ENCODE measurements at places on chromosomes 11 and 22.

- no peak for DNase-seq
Measured at GRCh38 chr11:26359055-26359454, 27.1 kb downstream of the ANO3 start.

DNA sequence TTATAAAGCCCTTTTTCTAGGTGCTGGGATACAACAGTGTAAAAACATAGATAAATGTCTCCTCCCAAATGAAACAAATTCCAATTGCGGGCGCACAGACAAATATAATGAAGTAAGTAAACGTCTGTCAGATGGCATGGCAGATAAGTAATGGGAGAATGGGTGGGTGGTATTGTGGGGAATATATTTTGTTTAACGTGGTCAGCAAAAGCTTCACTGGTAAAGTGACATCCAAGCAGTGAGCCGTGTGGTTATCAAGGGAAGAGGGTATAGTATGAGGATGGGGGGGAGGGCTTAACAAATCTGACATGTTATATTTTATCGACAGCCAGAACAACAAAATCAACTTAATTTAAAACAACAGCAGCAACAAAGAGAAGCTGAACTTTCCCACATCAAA is 1.2 kb downstream of the SVIP start:
- peak; percentile 9 for DNase-seq

DNA sequence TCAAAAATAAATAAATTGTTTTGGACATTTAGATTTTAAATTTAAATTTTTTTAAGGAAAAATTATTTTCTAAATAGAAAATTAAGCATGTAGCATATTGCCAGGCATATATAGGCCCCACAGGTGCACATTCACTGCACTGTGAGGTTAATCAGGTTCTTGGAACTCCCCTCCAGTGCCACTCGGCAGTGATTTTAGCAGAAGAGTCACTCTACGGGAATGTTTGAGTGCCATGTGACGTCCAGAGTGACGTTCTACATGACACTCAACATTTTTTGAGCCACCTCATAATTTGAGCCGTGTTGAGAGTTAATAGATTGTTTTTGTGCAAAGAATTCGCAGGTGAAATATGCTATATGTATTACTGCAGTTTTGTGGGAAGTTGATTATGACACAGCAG is 77.4 kb downstream of the SWAP70 start:
- no peak for DNase-seq

- no peak for DNase-seq
Measured at GRCh38 chr22:19038164-19038546, 84.1 kb downstream of the DGCR2 start.

- DNase-seq = no peak
Measured at GRCh38 chr11:122344215-122344614, 228.2 kb upstream of the BLID start.

DNA sequence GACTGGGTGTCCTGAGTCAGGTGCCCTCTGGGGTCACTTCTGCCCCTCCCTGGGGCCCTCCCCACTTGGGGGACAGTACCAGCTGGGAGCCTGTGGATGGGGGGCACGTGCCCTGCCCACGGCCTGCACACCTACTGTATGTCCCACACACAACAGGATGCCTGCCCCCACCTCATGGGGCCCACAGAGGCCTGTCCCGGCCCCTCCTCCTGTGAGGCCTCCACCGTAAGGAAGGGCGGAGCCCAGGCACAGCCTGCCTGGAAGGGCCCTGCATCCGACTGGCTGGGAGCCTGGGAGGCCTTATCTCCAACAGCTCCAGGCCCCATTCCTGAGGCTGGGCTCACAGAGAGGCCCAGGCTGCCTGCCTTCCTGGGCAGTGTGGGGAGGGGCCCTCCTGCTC is 47.8 kb downstream of the BRSK2 start:
- no peak for DNase-seq

Measured in NCI-H2081 (cell line).